ENCODE measurements at places on chromosomes 11 and 22.

- DNase-seq = no peak
These were observed 67.9 kb downstream of the SCN3B start for GRCh38 chr11:123586568-123586967.

- DNase-seq = no peak
These were observed 4.1 kb upstream of the SEPTIN5 start for GRCh38 chr22:19710020-19710768.

DNA sequence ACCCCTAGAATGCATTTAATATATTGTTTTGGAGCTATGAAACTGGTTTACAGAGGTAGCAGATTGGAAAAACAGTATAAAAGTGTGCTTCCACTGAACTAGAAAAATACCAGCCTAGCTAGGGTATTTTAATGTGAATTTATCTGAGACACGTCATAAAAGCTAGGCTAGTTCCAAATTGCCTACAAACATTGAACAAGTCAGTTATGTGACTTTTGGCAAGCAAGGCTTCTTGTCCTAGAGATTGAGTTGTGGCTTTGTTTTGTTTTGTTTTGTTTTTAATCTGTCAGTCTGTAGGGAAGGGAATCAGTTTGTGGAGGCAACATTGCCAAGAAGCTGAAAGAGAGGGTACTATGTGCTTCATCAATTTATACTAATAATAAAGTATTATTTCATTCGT, 24.2 kb downstream of the RTN3 start:
- DNase-seq = no peak

- DNase-seq = no peak
These were observed 1339.5 kb downstream of the BRD1 start for GRCh38 chr22:48488149-48488551.

DNA sequence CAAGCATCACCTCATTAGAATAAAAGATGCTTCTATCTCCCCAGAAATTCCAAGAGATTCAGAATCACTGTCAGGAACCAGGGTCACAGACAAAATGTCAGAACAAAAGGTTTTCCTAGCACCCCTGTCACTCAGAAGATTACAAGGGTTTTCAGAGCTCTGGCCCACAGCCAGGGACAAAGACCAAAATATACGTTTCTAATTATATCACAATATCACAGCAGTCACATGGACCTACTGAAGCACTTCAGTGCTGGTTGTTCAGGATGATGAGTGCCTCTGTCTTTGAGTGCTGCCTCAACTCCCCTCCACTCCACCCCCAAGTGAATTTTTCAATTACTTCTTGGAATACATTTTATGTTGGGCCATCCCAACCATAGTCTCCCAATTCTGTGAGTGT, 21.9 kb upstream of the RTL6 start:
- DNase-seq = no peak

GRCh38 chr11:64619811-64620380, 28.9 kb downstream of the SLC22A12 start:
- DNase-seq = no peak

DNA sequence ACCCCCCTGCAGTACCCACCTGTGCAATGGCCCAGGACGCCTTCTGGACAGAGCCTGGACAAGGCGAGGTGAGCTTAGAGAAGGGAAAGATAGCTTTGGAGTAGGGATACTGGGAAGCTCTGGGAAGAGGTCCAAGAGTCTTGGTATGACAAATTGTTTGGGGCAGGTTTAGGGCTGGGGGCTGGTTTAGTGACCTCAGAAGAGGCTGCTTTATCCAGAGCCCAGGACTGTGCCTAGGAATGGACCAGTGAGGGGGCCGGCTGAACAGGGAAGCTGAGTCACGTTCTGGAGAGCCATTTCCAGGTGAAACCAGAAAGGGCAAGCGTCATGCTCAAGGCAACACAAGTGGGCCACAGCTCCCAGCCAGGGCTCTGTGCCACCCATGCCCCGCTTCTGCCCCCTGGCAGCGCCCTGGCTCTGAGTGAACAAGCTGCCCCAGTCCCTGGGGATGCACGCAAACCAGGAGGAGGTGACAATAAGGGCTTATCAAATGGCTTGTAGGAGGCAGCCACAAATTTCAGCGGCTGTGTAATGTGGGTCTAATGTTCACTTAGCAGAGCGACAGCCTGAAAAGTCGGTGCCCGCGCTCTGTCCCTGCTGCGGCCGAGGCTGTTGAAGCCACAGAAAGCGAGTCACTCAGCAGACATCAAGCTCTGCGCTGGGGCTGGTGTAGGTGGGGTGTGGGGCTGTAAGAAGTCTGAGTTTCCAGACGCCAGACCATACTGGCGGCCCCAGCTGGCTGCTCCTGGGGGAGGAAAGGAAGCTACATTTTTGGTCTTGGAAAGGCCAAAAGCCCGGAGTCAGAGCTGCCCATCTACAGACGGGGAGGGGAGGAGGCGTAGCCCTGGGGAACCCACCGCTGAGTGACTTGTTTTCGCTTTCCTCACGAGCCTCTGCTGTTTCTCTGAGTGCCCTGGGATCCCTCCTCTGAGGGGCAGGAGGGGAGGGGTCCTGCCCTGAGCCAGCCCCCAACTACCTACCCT, 18.3 kb upstream of the SYT7 start:
- no peak for DNase-seq

GRCh38 chr22:28600546-28601143, 79.0 kb downstream of the TTC28 start:
- DNase-seq = peak; percentile 16

DNA sequence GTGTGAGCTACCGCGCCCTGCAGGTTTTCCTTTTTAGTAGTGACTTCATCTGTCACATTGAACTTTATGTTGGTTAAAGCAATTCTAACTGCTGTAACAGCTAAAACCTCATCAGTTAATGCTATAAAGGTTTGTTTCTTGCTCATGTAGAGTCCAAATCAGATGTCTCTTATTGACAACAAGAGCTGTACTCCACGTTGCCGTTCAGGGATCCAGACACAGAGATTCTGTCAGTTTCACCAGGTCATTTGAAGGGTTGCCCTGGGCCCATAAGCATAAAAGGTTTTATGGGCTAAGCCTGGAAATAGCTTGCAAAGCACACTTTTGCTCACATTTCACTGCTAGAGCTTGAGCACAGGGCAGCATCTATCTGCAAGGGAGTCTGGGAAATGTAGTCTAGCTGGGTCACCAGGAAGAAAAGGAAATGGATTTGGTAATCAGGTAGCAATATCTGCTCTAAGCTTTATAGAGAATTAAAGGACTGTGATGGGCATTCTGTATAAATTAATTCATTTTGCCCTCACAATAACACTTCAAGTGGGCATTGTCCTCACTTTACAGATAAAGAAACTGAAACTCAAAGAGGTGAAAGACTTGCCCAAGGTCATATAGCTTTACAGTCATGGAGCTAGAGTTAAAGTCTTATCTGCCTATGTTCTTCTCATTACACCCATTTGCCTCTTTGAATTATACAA, 25.2 kb upstream of the PTPRJ start:
- no peak for DNase-seq

- DNase-seq = no peak
These were observed 113.9 kb downstream of the ARFGAP2 start for GRCh38 chr11:47062736-47063135.

DNA sequence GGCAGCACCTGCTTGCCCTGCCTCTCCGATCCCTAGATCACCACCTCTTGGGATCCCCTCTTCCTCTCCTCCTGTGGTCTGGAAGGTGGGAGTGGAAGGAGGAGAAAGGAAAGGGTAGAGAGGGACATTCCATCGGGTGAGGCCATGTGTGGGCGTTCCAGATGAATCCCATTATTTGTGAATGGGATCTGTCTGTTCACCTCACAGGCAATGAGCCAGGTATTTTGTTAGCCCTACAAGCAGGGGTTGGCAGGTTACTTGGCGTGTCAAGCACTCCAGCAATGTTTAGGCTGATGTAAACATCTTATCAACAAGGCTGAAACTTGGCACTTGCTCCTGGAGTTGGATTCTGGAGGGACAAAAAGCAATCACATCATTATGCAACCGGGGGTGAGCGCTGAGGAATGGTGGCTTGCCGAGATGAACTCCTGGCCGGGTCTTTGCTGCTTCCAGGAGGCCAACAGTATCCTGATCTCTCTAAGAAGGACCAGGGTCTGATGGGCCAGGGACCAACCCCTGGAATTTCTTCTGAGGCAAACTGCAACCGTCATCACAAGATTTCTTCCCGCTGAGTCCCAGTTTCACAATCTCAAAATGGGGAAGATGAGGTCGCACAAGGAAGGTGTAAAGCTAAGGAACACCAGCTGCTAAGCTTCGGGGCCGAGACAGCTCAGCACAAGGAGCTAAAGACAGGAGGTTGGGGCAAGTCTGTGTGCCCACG, 7.8 kb downstream of the ADAMTS8 start:
- DNase-seq = no peak

DNA sequence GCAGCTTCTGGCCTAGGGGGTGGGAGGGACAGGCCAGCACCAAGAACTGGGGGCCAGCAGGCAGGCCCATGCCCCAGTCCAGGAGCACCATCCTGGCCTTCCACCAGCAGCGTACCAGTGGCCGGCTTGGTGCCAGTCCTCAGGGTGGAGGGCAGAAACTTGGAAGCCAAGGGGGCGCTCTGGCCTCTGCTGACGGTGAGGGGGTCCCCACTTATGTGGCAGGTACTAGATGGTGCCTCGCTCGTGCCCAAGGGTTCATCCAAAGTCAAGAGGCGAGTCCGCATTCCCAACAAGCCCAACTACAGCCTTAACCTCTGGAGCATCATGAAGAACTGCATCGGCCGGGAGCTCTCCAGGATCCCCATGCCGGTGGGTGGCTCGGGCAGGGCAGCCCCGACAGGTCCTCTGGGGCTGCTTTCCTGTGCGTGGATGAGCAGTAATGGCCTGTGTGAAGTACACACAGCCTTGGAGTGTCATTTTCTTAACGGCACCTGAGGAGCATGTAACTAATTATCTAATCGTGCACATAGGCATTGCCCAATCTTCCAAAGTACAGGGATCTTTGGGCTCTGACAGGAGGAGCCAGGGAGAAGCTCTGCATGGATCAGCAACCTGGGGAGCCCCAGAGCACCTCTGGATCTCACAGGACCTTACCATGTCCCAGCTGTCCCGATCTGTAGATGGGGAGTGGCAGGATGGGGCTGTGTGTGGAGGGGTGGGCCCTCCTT, 79.1 kb downstream of the MORC2 start:
- no peak for DNase-seq

DNA sequence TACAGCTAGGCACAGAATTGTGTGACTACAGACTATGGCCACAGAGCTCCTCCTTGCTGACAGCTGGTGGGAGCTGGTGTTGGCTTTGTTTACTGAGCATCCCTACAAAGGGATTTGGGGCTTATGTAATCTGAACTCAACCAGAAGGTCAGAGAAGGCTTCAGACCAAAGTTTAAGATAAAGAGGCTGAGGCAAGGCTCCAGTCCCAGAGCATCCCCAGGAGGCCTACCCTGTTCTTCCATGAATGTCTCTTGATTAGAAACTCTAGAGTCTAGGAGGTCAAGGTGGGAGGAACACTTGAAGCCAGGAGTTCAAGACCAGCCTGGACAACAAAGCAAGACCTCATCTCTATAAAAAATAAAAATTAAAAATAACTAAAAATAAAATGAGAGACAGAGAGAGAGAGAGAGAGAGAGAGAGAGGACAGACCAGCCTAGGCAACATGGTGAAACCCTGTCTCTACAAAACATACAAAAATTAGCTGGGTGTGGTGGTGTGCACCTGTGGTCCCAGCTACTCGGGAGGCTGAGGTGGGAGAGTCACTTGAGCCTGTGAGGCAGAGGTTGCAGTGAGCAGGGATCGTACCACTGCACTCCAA, 125.5 kb upstream of the SERPIND1 start:
- no peak for DNase-seq

- no peak for DNase-seq
These were observed 10.9 kb upstream of the NEAT1 start for GRCh38 chr11:65411681-65412070.

DNA sequence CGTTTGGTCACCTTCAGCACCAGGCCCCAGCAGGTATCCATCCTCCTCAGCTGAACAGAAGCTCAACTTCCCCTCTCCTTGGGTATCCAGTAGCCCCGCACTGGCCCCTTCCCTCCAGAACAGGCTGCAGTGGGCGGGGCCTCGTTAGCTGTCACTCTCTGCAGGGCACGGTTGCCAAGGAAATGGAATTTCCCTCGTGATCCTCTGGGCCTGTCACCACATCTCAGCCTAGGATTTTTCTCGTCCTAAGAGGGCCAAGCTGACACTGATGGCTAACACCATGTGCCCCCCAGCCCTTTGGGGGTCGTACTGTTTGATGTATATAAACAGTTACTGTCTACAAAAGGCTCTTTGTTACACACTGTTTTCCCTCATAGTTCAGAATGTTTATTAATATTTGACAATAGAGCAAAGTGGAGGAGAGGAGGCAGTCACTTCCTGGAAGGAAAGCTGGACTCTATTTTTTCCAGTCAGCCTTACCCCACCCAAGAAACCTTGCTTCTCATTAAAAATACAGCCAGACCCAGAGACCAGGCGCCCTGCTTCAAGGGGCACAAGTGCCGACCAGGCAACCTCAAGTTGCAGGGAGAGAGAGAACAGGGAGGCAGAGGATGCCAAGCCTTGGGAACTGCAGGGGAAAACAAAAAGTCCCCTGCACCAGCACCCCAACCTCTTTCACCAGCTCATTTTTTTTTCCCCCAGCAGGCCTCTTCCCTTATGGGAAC, 44.5 kb downstream of the FEZ1 start:
- DNase-seq = no peak

DNA sequence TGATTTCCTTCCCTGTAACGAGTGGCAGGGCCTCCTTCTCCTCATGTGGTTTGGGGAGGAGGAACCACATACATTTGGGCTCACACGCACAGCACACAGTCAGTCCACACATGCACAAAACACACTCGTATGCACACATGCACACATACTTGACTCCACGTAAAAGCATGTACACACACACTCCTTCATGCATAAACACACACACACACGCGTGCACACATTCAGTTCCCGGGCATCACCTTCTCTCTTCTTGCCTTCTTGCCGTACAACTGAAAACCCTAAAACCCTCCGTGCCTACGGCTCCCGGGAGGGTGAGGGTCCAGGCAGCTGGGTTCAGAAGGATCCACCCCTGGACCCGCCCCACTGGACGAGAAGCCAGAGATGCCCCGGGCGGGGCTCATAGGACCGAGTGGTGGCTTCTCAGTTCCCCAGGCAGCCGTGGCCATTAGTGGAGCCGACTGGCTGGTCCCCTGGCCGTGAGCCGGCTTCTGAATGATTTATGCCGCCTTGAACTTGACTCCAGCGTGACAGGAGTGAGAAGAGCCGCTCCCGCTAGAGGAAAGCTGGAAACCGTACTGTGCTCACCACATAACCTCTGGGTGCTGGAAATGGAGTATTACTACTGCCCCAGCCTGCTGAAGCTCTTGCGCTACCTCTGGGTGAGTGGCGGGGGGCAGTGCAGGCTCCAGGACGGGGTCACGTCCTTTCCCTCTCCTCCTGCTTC, 117.4 kb downstream of the KIAA1671 start:
- DNase-seq = no peak

GRCh38 chr11:1390569-1391164, 933 bp downstream of the BRSK2 start:
- no peak for DNase-seq

- DNase-seq = no peak
These were observed 77.9 kb downstream of the KCNQ1 start for GRCh38 chr11:2522631-2523255.
